ENCODE measurements at places on chromosomes 2 and 18.

- DNase-seq, result no peak
Observed at GRCh38 chr2:147541314-147541713, 303.5 kb upstream of the ACVR2A start.

GRCh38 chr18:8996771-8997432 is 105.6 kb upstream of the NDUFV2 start:
- no peak for DNase-seq

DNA sequence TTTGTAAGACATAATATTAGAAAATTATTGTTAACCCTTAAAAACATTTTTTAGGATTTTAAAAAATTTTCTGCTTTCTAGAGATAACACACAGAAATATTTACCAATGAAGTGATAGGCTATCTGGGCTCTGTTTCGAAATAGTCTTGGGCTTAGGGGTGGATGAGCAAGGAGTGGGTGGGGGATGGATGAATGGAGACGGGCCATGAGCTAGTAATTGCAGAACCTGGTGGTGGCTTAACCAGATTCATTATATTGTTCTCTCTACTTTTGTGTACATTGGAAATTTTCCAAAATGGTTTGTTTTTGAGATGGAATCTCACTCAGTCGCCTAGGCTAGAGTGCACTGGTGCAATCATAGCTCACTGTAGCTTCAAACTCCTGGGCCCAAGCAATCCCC is 89.6 kb downstream of the TCF7L1 start:
- DNase-seq, result no peak

- no peak for DNase-seq
Observed at GRCh38 chr2:85972355-85972754, 83.6 kb upstream of the ST3GAL5 start.

DNA sequence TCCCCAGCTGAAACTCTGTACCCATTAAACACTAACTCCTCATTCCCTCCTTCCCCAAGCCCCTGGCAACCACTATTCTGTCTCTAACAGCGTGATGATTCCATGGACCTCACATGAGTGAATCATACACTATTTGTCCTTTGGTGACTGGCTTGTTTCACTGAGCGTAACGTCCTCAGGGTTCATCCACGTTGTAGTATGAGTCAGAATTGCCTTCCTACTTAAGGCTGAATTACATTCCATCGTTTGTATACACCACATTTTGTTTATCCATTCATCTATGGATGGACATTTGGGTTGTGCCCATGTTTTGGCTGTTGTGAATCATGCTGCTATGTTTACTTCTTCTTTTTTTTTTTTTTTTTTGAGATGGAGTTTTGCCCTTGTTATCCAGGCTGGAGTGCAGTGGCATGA is 19.6 kb upstream of the CABLES1 start:
- DNase-seq, result no peak

DNA sequence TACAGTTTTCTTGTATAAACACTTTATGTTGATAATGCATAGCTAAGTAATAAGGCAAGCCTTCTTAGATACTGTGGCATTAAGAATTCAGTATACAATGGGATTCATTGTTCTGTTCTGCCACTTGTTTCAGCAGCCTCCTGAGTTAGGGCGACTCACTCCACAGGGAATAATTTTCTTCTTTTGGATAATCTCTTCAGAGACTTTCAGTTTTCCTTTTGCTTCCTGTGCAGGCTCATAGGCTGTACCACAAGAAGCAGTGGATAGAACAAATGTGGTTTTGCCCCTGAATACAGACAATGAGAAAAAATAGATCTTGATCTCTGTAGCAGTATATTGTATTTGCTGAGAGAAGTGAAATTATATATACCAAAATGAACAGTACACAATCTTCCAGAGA is 298.0 kb downstream of the ZNF407 start:
- no peak for DNase-seq

DNA sequence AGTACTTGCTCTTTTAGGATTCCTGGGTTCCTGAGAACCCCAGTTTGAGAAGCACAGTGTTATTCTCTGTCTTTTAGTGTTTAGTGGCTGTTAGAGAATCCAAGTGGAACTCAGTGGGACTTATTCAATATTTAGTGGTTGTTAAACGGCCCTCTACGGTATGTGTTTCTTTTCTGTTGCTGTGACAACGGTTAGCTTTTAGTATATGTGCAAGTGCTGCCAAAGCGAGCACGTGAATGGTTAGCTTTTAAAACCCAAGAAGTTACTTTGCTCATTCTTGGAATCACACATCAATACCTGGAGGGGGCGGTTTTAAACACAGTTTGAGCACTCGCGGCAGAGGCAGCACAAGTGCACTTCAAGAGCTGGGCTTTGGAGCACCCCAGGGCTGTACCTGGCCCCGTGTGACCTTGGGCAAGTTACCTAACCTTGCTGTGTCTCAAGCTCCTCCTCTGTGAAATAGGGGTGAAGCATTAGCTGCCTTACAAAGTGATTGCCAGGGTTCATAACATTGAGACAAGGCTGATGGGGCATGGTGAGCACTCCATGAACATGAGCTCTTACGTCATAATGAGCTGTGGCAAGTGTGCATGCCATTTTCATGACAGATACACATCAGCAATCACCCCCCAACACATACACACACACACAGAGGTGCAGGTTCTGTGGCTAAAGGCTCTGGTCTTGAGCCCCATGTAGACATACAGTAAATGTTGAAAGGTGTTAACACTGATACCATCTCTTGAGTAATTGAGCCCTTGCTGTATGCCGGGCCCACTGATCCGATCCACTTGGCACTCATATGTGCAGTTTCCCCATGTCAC is 234.1 kb downstream of the ALPK2 start:
- no peak for DNase-seq

DNA sequence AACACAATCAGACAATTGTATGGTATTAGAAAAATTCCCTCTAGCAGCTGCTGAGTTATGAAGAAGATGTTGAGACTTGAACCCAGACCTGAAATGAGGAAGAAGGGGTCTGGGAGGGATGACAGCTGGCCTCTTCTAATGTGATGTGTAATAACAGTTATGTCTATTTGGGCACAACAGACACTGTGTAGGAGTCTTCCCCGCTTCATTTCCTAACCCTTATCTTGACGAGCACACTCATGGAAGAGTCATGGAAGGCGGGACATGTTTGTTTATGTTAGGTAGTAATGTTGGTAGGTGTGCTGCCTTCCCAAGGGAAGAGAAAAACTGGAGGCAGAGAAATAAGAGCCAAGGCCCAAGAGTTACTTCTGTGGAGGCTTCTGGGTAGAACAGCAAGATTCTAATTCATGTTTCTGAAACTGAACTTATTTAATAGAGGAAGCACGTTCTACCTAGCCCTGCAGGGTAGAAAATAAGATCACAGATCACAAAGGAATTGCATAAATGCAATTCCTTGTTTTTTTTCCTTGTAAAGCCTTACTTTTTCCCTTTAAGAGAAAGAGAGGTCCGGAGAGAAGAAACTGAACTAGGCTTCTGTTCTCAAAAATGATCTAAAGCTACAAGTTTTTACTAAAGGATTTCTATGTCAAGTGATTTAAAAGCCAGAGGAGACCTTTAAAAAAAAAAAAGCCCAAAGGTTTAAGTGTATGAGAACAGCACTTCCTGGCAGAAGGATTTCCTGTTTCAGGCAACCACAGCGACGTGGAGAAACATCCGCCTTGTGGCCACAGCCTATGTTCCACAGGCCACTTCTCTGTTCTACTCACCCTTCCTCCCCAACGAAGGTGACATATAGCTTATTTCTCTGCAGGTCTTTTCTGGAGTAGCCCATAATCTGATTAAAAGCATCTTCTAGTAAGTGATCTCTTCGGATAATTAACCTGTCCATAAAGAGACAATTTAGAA is 68.5 kb upstream of the STK17B start:
- DNase-seq, result peak; percentile 12

DNA sequence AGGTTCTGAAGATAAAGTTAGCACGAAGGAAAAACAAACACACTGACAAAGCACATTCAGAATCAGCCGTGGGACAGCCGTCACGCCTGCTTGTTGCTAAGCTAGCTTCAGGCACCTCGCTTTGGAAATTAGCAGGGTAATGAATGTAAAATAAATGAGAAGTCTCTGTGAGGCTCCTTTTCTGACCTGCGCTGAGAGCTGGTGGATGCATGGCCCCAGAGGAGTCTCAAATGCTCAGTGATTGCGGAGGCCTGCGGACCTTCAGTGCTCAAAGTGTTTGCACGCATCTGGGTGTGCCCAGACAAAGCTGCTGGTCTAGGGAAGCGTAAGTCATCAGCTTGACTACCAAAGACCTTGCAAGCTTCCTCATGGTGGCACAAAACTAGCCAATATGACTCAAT is 50.6 kb downstream of the CD8B2 start:
- DNase-seq, result no peak

- no peak for DNase-seq
Observed at GRCh38 chr2:230865307-230865765, 594 bp downstream of the ITM2C start.

DNA sequence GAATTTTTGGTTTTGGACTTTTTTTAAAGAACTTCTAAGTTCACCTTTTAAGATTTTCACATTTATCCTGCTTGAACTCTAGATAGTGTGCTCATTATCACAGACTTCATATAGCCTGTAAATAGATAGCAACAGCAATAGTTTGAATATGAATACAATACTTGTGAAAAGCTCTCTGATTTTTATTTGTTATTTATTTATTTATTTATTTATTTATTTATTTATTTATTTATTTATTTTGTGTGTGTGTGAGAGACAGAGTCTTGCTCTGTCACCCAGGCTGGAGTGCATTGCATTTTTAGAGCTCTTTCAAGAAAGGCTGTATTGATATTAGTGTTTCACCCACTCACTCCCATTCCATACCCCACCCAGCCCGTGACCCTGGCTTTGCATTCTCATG is 153.6 kb downstream of the CNTNAP5 start:
- no peak for DNase-seq

GRCh38 chr2:181164699-181165098 is 184.3 kb downstream of the UBE2E3 start:
- DNase-seq, result no peak

DNA sequence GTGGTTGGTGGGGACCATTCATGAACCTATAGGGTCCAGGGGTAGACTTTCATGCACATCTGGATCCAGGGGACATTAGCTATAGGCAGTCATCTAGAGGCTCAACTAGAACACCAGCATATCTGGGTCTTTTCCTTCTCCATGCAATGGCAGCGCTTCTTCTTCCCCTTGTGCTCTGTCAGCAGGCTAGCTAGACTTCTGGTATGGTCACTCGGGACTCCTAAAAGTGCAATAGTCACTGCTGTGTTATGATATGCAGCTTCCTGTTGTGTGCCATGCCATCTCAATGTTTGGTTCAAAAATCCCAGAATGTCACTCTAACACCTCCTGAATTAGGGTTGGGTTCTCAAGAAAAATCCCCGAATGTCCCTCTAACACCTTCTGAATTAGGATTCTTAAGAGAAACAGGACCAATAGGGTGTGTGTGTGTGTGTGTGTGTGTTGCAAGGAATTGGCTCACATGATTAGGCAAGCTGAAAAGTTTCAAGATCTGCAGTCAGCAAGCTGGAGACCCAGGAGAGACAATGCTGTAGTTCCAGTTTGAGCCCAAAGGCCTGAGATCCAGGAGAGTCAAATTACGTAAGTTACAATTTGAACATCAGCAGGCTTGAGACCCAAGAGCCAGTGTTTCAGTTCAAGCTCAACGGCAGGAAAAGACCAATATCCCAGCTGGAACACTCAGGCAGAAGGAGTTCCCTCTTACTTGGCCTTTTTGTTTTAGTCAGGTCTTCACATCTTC is 97.1 kb upstream of the LTBP1 start:
- no peak for DNase-seq

- no peak for DNase-seq
Observed at GRCh38 chr2:1611886-1612285, 132.4 kb downstream of the PXDN start.

GRCh38 chr2:3285901-3286645 is 91.5 kb downstream of the EIPR1 start:
- no peak for DNase-seq

GRCh38 chr18:45054636-45055035 is 373.9 kb downstream of the SETBP1 start:
- no peak for DNase-seq

- no peak for DNase-seq
Observed at GRCh38 chr2:124913868-124914267, 888.8 kb downstream of the CNTNAP5 start.

DNA sequence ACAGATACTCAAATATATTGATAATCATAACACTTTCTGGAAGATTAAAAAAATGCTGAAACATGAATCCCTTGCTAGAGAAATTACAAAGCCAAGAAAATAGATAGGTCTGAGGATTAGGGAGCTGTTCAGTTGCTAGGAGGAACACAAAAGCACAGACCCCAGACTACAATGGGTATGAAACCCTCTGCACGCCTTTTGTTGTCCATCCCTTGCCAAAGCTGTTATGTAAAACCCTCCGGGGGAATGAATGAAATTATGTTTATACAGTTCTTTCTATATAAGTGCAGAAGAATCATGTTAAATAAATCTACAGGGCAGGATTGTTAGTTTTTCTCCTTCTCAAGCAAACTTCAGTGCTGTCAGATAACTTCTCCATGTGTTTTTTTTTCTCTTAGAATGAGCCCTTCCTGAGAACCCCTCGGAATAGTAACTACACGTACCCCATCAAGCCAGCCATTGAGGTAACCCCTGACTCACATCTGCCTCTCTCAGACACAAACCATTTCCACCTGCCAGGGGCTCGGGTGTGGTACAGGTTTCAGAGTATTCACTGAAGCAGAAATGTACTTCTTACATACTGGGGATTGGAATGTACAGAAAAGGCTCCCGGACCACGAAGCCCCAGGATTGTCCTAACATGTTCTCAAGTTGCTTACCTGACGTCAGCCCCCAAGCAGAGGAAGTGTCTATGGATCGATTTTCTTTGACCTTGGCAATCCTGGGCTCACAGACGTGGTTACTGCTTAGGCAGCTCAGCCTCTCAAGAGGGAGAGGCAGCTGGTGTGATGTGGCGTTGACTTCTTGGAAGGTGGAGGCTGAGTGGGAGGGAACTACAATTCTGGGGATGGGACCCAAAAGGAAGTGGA is 118.0 kb downstream of the PLB1 start:
- peak; percentile 70 for DNase-seq

GRCh38 chr2:26692279-26692896 is at the start of gene KCNK3:
TSS of gene KCNK3 (plus strand) at chr2:26692722. CDS start at chr2:26692876, 154 bp downstream.
- peak; percentile 57 for DNase-seq

GRCh38 chr18:12155996-12156395 is 62.4 kb downstream of the ANKRD62 start:
- DNase-seq, result no peak

Data from HTR-8/SVneo (cell line).